ENCODE measurements at places on chromosomes 2 and 18. TPM values are rescaled to one million over a fixed set of nuclear protein-coding genes. Genes with fewer than 3 reads are reported as not detected.

Gene IL1RL2
- total RNA-seq = not detected

Gene FHL2
- 72.8 TPM for total RNA-seq

Gene CNTNAP5
- not detected for total RNA-seq

Gene CDH2
- total RNA-seq = 3.9 TPM

Measured in tibial nerve (tissue), 4 donors.